ENCODE measurements at places on chromosomes 3 and 15. TPM values are rescaled to one million over a fixed set of nuclear protein-coding genes. Genes with fewer than 3 reads are reported as not detected.

The ZNF501 gene
- not detected for total RNA-seq

The SOX14 gene
- not detected for total RNA-seq

The ANO10 gene
- 19.4 TPM for total RNA-seq

The HYAL1 gene
- total RNA-seq = 0.54 TPM

The CTDSPL gene
- total RNA-seq = 21.3 TPM

The DZIP1L gene
- 11.0 TPM for total RNA-seq

The SPATA12 gene
- 0.29 TPM for total RNA-seq

The P2RY1 gene
- total RNA-seq = 0.49 TPM

The OR5AC2 gene
- not detected for total RNA-seq

The LMAN1L gene
- total RNA-seq = not detected

The GOLGA6A gene
- total RNA-seq = 0.09 TPM

The FAM81A gene
- 10.1 TPM for total RNA-seq

The SCN11A gene
- total RNA-seq = 0.01 TPM

The BCHE gene
- 1.1 TPM for total RNA-seq

The OCA2 gene
- 0.28 TPM for total RNA-seq

The GOLGA6L9 gene
- 1.8 TPM for total RNA-seq

The CAV3 gene
- not detected for total RNA-seq

The FRMD5 gene
- total RNA-seq = 2.1 TPM

The CHRFAM7A gene
- 4.4 TPM for total RNA-seq

The EFHB gene
- 1.5 TPM for total RNA-seq

The PTPN9 gene
- total RNA-seq = 47.4 TPM

The IFT122 gene
- 11.8 TPM for total RNA-seq

The NANOGP8 gene
- total RNA-seq = not detected

The GOLGA8G gene
- total RNA-seq = not detected

The ZNF660 gene
- total RNA-seq = not detected

The FSIP1 gene
- total RNA-seq = 1.4 TPM
